ENCODE measurements at places on chromosomes 7 and 10.
A peak's percentile ranks its signal among the peaks of the same experiment; 100 is the strongest.

- H3K27me3 ChIP-seq = no peaks in the 10 kb centered on the region
- no peak for DNase-seq
- H3K36me3 ChIP-seq = no peaks in the 10 kb centered on the region
- H3K4me3 ChIP-seq = no peak overlapping the region
- no peaks in the 10 kb centered on the region for H3K4me1 ChIP-seq
These were observed 613.8 kb downstream of the PHTF2 start for GRCh38 chr7:78412216-78412858.

GRCh38 chr7:11506417-11506816 lies 325.6 kb downstream of the THSD7A start:
- no peak overlapping the region for H3K27ac ChIP-seq
- H3K27me3 ChIP-seq = no peaks in the 10 kb centered on the region
- H3K4me3 ChIP-seq = no peak overlapping the region
- H3K4me1 ChIP-seq = no peaks in the 10 kb centered on the region
- H3K36me3 ChIP-seq = no peaks in the 10 kb centered on the region

GRCh38 chr10:77501152-77501845 lies 136.3 kb downstream of the KCNMA1 start:
- H3K36me3 ChIP-seq = no peaks in the 10 kb centered on the region
- DNase-seq = peak; percentile 93
- H3K27ac ChIP-seq = peak overlapping the region; percentile 7
- peaks cover 31% of the 10 kb centered on the region for H3K4me1 ChIP-seq

GRCh38 chr10:100909501-100910263 lies 3.1 kb upstream of the SLF2 start:
- H3K27me3 ChIP-seq = no peaks in the 10 kb centered on the region
- no peak overlapping the region for H3K4me3 ChIP-seq
- peak; percentile 57 for DNase-seq
- no peak overlapping the region for H3K27ac ChIP-seq
- H3K36me3 ChIP-seq = no peaks in the 10 kb centered on the region
- no peaks in the 10 kb centered on the region for H3K4me1 ChIP-seq

DNA sequence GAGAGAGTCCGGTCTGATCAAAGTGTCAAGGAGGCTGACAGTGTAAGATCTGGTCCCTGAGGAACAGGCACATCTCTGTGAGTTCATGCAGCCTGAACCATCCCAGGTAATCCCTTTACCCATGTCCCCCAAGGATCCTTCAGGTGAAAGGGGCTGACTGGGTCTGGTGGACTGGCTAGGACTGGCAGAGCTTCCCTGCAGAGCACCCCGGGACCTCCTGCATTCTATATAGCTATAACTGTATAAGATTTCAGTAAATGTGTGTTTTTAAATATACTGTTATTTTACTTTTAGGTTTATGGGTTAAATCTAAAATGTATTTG lies 246.8 kb downstream of the ELMO1 start:
- DNase-seq = no peak
- no peak overlapping the region for H3K27ac ChIP-seq
- H3K36me3 ChIP-seq = no peaks in the 10 kb centered on the region
- no peaks in the 10 kb centered on the region for H3K27me3 ChIP-seq
- peaks cover 1% of the 10 kb centered on the region for H3K4me1 ChIP-seq

DNA sequence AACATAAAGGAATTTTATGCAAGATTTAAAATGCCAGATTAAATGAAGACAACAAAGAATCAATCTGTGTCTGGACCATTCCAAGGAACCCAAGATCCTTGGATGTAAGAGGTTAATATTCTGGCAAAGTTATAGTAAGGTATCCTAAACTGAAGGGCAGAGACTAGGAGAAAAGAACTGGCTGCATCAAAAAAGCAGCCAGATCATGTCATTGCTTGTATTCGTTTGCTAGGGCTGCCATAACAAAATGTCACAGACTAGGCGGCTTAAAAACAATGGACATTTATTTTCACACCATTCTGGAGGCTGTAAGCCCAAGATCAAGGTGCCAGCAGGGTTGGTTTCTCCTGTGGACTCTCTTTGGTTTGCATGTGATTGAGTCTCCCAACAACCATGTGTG lies 99.7 kb downstream of the ADCYAP1R1 start:
- DNase-seq = no peak
- no peaks in the 10 kb centered on the region for H3K27me3 ChIP-seq
- H3K4me1 ChIP-seq = no peaks in the 10 kb centered on the region
- no peak overlapping the region for H3K4me3 ChIP-seq
- no peak overlapping the region for H3K27ac ChIP-seq

- H3K27ac ChIP-seq = no peak overlapping the region
- H3K4me1 ChIP-seq = peaks cover 15% of the 10 kb centered on the region
- H3K36me3 ChIP-seq = no peaks in the 10 kb centered on the region
- peak; percentile 63 for DNase-seq
- no peaks in the 10 kb centered on the region for H3K27me3 ChIP-seq
These were observed 36.1 kb downstream of the KCNMA1 start for GRCh38 chr10:77601488-77601887.

- DNase-seq = peak; percentile 49
- no peaks in the 10 kb centered on the region for H3K27me3 ChIP-seq
- H3K4me3 ChIP-seq = no peak overlapping the region
These were observed 245.0 kb upstream of the NPY start for GRCh38 chr7:24038993-24039392.

- DNase-seq = no peak
- H3K4me1 ChIP-seq = peaks cover 9% of the 10 kb centered on the region
- peak overlapping the region; percentile 9 for H3K4me3 ChIP-seq
- H3K27ac ChIP-seq = no peak overlapping the region
- peaks cover 62% of the 10 kb centered on the region for H3K36me3 ChIP-seq
These were observed 230.5 kb downstream of the FANK1 start for GRCh38 chr10:126126866-126127265.

- H3K4me3 ChIP-seq = no peak overlapping the region
- H3K36me3 ChIP-seq = no peaks in the 10 kb centered on the region
- H3K27ac ChIP-seq = no peak overlapping the region
- DNase-seq = no peak
- no peaks in the 10 kb centered on the region for H3K4me1 ChIP-seq
- H3K27me3 ChIP-seq = no peaks in the 10 kb centered on the region
These were observed 58.6 kb upstream of the CNTNAP2 start for GRCh38 chr7:146057958-146058357.

DNA sequence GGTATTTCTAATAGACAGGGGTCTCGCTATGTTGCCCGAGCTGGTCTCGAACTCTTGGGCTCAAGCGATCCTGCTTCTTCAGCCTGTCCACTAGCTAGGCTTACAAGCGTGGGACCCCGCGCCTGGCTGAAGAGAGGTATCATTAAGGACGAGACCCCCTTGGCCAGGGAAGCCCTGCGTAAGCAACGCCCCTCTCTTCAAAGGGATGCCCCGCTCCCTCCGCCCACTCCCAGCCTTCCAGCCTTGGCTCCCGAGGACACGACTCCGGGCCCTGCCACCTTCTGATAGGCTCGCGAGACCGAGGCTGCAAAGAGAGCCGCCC lies 220 bp upstream of the ZKSCAN5 start:
- H3K4me1 ChIP-seq = peaks cover 15% of the 10 kb centered on the region
- peak overlapping the region; percentile 83 for H3K4me3 ChIP-seq
- H3K27me3 ChIP-seq = no peaks in the 10 kb centered on the region
- DNase-seq = no peak
- H3K27ac ChIP-seq = peak overlapping the region; percentile 2

GRCh38 chr7:110590415-110590814 lies 500.5 kb upstream of the LRRN3 start:
- no peak overlapping the region for H3K4me3 ChIP-seq
- H3K4me1 ChIP-seq = no peaks in the 10 kb centered on the region
- no peaks in the 10 kb centered on the region for H3K36me3 ChIP-seq
- no peak overlapping the region for H3K27ac ChIP-seq
- DNase-seq = no peak
- H3K27me3 ChIP-seq = no peaks in the 10 kb centered on the region

DNA sequence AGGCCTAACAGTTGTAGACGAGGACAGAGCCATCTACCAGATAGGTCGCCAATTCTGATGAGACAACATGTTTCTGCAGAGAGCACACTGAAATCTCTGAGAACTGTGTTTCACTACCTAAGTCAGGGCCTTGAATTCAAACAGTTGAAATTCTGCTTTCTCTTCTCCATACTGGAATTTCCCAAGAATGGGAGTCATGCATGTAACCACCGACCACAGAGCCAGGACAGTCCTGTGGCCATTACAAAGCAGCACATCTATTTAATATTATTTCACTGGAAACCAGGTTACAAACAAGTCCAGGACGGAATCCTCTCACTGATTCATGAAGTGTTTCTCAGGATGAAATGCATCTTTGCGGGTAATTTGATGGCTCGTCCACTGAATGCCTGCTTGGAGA lies 62.0 kb upstream of the ST8SIA6 start:
- H3K4me3 ChIP-seq = no peak overlapping the region
- no peaks in the 10 kb centered on the region for H3K27me3 ChIP-seq
- H3K27ac ChIP-seq = peak overlapping the region; percentile 64
- H3K36me3 ChIP-seq = no peaks in the 10 kb centered on the region
- H3K4me1 ChIP-seq = peaks cover 8% of the 10 kb centered on the region

- H3K27ac ChIP-seq = no peak overlapping the region
- no peaks in the 10 kb centered on the region for H3K4me1 ChIP-seq
- DNase-seq = peak; percentile 14
These were observed 47.6 kb downstream of the STEAP1B start for GRCh38 chr7:22452142-22452959.

GRCh38 chr7:150326657-150327268 lies 3.4 kb upstream of the ACTR3C start:
- no peaks in the 10 kb centered on the region for H3K4me1 ChIP-seq
- DNase-seq = no peak
- no peaks in the 10 kb centered on the region for H3K36me3 ChIP-seq
- no peak overlapping the region for H3K27ac ChIP-seq
- no peak overlapping the region for H3K4me3 ChIP-seq

DNA sequence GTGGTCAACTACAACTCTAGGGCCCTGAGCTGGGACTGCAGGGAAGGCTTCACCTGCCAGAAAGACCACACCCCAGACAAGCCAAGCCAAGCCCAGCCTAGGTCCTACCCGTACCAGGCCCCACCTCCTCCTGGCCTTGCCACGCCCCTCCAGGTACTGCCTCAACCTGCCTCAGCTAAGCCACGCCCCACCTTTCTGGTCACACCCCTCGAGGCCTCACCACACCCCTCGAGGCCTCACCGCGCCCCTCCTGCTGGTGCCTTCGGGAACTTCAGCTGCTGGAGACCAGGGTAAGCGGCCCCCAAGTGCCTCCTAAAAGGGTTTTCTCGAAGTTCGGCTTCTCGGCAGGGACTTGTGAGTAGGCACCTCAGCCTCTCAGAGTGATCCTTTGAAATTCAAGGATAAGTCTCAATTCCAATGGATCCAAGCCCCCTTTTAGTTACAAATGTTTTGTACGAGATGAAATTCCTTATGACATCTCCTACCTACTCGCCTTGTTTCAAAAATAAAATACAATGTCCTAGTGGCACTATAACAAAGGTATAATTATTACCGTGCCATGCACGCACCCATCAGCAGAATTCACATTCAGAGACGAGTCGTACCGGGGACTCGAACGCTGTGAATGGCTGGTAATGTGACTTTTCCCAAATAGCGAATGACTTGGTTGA lies 171.2 kb downstream of the ARHGAP21 start:
- H3K27me3 ChIP-seq = peaks cover 19% of the 10 kb centered on the region
- no peaks in the 10 kb centered on the region for H3K4me1 ChIP-seq
- no peak for DNase-seq
- H3K27ac ChIP-seq = no peak overlapping the region
- H3K4me3 ChIP-seq = no peak overlapping the region

DNA sequence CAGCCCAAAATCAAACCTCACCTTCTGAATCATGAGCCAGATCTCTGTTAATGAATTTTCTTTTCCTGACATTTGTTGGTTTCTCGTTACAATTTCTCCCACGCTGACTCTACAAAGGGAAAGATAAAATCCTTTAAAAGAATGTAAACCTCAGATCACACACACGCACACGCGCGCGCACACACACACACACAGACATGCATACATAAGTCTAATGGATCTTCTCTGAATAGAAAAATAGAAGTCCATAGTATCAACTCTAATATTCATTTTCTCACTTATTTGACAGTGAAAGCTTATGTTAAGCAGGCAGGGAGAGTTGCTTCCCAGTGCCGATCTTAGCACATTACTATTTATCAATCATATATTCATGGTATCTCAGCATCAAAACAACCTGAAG lies 1.4 kb downstream of the ETV1 start:
- DNase-seq = peak; percentile 80
- no peaks in the 10 kb centered on the region for H3K27me3 ChIP-seq
- H3K4me3 ChIP-seq = peak overlapping the region; percentile 94
- H3K27ac ChIP-seq = no peak overlapping the region
- peaks cover 7% of the 10 kb centered on the region for H3K36me3 ChIP-seq
- peaks cover 1% of the 10 kb centered on the region for H3K4me1 ChIP-seq

DNA sequence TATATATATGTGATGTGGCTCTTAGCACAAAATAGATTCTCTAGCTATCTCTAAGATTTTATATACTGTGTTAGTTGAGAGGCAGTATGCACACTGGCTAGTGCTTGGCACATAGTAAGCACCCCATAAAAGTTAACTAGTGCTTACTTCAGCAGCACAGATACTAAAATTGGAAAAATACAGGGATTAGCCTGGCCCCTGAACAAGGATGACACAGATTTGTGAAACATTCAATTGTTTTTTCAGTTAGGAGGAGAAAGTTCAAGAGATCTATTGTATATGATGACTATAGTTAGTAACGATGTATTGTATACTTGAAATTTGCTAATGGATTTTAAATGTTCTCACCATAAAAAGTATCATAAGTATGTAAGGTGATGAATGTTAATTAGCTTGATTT lies 78.3 kb upstream of the LRRC17 start:
- DNase-seq = no peak
- no peak overlapping the region for H3K4me3 ChIP-seq
- H3K4me1 ChIP-seq = peaks cover 9% of the 10 kb centered on the region
- H3K27me3 ChIP-seq = no peaks in the 10 kb centered on the region

GRCh38 chr7:45162311-45162845 lies 4.8 kb downstream of the RAMP3 start:
- H3K4me3 ChIP-seq = no peak overlapping the region
- peaks cover 35% of the 10 kb centered on the region for H3K27me3 ChIP-seq
- no peak overlapping the region for H3K27ac ChIP-seq
- H3K4me1 ChIP-seq = peaks cover 5% of the 10 kb centered on the region
- H3K36me3 ChIP-seq = no peaks in the 10 kb centered on the region
- DNase-seq = no peak

DNA sequence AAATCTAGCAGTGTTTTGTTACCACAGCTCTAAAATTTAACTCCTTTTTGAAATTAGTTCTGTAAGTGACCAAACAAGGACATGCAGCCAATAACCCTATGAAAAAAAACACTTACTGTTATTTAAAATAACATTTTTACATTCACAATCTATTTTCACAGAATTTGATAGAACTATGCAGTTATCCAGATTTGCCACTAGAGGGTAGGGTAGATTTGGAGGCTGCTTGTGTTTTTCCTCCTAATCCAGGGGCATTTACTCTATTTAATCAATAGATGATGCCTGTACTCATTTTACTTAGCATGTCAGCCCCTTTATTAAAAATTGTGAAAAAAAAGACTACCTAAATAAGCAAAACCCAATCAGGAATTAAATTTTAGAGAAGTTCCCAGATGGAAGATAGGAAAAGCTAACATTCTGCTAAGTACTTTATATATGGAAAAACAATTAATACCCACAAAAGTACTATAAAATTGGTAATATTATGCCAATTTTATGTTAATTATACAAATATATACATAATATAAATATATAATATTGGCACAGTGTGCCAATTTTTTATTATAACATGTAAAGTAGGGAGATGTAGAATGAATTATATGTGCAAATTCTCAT lies 18.1 kb upstream of the LIPK start:
- no peaks in the 10 kb centered on the region for H3K4me1 ChIP-seq
- H3K27me3 ChIP-seq = no peaks in the 10 kb centered on the region
- no peaks in the 10 kb centered on the region for H3K36me3 ChIP-seq

Data from mesenchymal stem cell (in vitro differentiated cells and primary cell).